ENCODE measurements at places on chromosomes 4 and X.

- peak; percentile 85 for DNase-seq
Observed at GRCh38 chrX:17842769-17843525, 18.2 kb downstream of the RAI2 start.

DNA sequence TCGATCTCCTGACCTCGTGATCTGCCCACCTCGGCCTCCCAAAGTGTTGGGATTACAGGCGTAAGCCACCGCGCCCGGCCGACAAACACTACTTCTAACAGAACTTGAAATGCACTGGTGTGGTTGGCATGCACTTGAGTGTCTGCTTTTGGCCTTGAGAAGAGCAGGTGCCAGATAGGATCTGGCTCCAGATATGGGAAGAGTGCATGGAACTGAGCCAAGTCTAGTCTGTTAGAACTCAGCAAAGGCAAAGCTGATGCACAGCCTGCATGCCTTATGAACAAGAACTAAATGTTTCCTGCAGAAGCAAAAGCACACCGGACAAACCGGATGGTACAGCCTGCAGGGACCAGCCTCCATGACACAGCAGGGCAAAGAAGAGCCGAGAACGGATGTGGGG lies 35.1 kb upstream of the TBL1X start:
- DNase-seq = no peak

DNA sequence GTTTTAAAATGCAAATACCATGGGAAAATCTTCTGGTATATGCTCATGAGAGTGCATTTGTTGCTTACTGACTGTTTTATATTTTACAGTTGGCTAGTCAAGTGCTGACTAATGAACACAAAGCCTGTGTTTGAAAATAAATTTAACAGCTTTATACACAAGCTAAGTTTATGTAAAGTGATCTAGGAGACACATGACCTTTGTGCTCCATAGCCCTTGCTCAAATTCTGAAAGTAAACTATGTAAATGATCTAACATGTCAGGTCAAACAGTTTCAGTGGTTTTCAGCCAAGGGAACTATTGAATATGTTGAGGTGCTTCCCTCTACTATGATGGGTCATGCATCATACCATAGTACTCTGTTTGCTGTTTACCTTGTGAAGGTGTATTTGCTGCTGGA lies 36.7 kb downstream of the DIAPH2 start:
- no peak for DNase-seq

DNA sequence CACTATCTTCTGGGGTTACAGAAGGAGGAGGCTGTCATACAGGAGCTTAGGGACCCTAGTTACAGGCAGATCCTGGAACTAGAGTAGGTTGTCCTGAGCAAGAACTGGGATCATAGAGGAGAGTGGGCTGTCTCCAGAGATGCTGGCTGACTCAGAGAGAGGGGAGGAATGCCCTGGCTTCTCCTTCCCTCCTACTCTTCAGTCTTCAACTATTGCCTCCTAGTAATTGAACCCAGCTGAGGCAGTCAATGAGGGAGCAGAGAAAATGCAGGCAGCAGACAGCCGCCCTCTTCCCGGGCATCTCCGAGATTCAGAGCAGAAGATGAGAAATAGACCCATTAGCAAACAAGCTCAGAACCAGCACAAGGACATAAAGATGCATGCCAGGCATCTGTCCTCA lies 118.3 kb upstream of the PDE5A start:
- no peak for DNase-seq

DNA sequence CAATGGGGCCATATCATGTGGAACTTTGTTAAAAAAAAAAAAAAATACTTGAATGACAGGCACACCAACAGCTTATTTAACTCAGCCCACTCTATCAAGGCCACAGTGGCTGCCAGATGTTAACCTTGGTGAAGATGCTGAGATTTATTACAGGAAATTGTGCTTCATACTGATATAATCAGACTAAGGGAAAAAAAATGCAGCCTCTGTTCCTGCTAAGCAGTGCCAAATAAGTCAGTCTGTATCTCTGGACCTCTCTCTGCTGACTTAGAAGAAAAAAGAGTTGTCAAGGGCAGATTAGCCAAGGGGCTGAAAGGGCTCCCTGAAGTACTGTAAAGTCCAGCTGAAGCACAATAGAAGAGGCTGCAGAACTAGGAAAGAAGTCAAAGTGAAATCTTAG lies 677.7 kb upstream of the HTR2C start:
- no peak for DNase-seq

DNA sequence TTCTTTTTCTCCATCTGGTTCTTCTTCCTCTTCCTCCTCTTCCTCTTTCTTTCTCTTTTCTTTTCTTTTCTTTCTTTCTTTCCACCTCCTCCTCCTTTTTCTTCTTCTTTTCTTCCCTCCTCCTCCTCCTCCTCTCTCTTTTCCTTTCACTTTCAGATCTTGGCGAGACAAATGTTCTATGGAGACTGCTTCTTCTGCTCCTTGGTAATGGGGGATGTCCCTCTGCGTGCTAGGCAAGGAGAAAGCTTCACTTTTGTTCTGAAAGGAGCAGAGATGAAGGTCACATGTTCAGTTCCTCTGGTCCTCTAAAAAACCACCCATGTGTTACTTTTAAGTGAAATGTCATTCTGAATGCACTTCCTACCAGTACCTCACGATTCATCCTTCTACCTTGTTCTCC lies 33.2 kb downstream of the NBDY start:
- DNase-seq = no peak

DNA sequence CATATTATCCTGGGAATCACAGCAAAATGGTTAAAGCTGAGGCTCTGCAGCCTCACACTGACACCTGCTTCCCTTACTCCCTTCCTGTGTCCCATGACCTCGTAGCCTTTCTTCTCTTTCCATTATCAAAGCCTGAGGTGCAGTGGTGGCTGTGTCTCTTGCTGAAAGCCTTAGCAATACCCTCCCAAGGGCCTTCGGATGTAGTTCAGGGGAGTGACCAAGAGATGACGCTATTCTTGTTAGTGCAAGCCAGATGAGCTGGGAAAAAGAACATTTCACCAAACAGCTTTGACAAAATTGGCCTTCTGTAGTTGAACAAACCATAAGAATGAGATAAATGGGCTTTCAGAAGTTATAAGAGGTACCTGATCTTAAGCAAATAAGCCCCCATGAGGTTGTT lies 31.6 kb downstream of the SMIM10L2A start:
- no peak for DNase-seq

GRCh38 chr4:126242679-126243390 lies 928.1 kb downstream of the FAT4 start:
- peak; percentile 32 for DNase-seq

- peak; percentile 16 for DNase-seq
Observed at GRCh38 chrX:124426288-124427169, 80.2 kb downstream of the SH2D1A start.

GRCh38 chr4:42654631-42655268 lies 2.2 kb downstream of the ATP8A1 start:
- DNase-seq = peak; percentile 40

- DNase-seq = no peak
Observed at GRCh38 chr4:97349468-97350186, 793.6 kb downstream of the STPG2 start.

GRCh38 chr4:154421618-154422017 lies 70.0 kb downstream of the DCHS2 start:
- no peak for DNase-seq

DNA sequence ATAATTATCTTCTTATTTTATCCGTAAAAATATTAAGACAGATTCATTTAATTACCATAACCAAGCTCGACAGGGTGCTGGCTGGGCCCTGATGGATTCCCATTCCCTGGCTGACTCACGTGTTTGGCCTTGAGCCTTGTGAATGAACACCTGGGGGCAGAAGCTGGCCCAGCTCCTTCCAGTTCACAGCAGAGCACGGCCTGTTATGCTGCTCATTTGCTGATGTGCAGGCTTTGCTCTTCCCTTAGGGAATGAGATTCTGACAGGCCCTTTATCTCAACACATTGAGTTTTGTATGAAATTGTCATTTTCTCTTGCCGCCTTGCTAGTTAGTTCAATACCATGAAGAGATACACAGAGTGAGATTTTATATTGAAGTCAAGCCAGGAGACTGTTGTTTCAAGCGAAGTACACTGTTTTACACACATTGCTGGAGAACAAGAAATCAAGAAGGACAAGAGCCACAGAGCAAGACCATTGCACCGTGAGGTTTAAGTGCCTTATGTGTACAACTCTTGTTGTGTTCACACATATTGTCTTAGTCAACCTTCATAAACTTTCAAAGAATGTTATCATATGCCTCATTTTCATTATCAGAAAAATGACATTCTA lies 1583.3 kb downstream of the STIM2 start:
- DNase-seq = no peak

- no peak for DNase-seq
Observed at GRCh38 chr4:27046851-27047250, 186.2 kb downstream of the STIM2 start.

DNA sequence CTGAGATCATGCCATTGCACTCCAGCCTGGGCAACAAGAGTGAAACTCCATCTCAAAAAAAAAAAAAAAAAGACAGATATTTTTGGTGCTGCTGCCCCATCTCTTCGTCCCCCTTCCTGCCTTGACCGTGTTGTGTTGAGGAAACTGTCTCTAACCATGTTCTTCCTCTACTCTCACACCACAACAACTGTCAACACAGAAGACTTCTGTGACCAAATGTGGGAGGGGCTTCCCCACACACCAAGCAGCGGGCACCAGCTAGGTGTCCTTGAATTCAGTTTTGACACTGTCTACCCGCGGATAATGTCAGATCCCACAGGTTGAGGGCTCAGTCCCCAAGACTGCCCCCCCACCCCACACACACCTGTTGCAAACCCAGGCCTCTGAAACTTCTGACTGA lies 104.7 kb upstream of the BCOR start:
- DNase-seq = no peak

DNA sequence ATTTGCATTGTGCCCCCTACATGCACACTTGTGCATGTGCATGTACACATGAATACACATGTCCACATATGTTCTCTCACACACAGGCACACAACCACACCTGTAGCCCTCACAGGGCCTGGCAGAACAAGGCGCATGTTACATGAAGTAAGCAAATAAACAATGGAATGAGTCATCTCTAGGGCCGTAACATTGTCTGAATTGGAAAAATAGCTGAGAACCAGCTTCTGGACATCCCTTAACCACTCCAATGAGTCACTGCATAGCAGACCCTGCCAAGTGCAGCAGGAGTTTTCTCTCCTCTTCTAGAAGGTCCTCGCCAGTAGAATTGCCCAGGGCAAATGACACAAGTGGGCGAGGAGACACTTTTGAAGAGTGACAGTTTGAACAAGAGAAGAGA lies 66.1 kb downstream of the MAGEA10 start:
- no peak for DNase-seq

GRCh38 chrX:153438532-153438931 lies 7.3 kb downstream of the TREX2 start:
- peak; percentile 34 for DNase-seq

DNA sequence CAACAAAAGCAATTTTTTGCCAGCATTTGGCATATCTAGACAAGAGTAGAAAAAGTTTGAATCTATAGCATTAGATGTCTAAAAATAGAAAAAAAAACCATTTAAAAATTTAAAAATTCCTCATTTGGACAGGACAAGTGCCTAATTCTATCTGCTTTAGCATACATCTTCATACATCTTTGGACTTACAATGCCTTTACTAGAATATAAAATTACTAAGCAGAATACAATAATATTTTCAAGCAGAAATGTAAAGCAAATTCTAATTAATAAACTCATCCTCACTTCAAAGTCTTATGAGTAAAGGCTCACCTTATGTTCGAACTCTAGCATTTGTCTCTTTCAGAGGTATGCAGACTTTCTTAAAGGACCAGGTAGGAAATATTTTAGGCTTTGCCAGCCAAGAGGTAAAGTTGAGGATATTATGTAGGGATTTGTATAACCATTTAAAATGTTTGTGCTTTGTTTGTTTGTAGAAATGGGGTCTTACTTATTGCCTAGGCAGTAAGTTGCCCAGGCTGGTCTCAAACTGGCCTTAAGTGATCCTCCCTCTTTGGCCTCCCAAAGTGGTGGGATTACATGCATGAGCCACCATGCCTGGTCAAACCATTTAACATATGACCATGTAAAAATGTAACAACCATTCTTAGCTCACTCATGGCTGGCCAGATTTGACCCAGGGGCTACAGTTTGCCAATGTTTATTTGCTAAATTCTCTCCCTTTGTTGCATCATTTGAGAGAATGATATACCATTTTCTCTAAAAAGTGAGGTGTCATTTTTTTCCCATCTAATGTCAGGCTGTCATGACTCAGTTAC lies 29.1 kb downstream of the UGDH start:
- no peak for DNase-seq

DNA sequence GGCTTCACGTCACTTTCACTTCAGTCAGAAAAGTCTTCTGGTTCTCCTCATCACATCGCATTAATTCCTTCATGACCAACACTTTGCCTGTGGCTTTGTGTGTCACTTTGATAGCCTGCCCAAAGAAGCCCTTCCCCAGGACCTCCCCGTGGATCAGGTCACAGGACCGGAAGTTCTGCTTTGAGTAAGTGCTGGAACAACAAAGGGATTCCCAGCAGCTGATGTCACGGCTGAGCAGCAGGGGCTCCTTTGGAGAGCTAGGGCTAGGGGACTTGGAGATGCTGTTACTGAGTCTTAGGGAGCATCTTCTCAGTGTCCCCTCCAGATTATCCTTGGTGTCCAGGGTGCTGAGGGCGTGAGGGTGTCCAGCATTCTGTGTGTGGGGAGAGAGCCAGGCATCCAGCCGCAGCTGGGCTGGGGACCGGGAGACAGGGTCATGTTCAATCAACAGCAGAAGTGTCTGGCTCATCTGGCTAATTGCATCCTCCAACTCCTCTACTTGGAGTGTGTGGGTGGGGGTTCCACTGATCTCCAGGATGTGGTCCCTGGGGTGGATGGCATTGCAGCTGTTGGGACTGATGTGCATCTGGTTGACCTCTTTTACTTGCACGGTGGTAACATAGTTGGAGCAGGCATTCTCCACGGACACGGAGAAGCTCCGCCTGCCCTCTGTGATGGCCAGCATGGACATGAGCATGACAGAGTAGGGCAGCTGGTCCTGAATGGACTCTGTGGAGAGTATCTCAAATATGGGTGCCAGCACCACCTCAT lies 39.2 kb upstream of the ARHGAP6 start:
- no peak for DNase-seq

DNA sequence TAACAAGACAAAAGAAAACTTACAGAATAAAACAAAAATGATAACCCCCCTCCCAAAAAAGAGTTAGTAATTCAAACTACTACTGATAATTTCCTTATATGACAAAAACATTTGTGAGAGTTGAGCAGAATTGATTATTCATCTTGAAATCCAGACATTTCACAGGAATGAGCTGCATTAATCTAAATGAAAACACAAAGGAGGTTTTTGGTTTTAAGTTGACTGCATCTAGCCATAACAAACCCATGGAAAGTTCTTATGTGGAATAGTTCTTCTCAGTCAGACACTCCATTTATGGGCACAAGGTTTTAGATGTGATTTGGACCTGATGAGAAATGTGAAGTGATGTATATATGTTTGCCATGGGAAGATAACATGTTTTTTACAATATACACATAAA lies 95.4 kb downstream of the VCX2 start:
- no peak for DNase-seq

GRCh38 chr4:77473509-77473908 lies 132.1 kb upstream of the CXCL13 start:
- DNase-seq = peak; percentile 20

- DNase-seq = no peak
Observed at GRCh38 chrX:123849096-123849495, 10.8 kb upstream of the XIAP start.
